ENCODE measurements at places on chromosomes 6 and 20. TPM values are rescaled to one million over a fixed set of nuclear protein-coding genes. Genes with fewer than 3 reads are reported as not detected.

- no peaks in the 10 kb centered on the region for H3K27me3 ChIP-seq
- no peaks in the 10 kb centered on the region for H3K36me3 ChIP-seq
- H3K4me3 ChIP-seq, result no peak overlapping the region
- DNase-seq, result no peak
- no peak overlapping the region for H3K27ac ChIP-seq
These were observed 32.3 kb upstream of the LAMA4 start for GRCh38 chr6:112286500-112287144.

- DNase-seq, result peak; percentile 98
- H3K27me3 ChIP-seq, result no peaks in the 10 kb centered on the region
- peaks cover 45% of the 10 kb centered on the region for H3K36me3 ChIP-seq
- H3K4me3 ChIP-seq, result no peak overlapping the region
These were observed 26.4 kb upstream of the ADRM1 start for GRCh38 chr20:62276439-62276838.

Gene LY6G6F
- not detected for total RNA-seq

Gene MLN
- not detected for total RNA-seq
